CD4-positive, alpha-beta T cell treated with Interferon gamma for 1 hour (primary cell): ENCODE measurements at places on chromosomes 3 and 15.

DNA sequence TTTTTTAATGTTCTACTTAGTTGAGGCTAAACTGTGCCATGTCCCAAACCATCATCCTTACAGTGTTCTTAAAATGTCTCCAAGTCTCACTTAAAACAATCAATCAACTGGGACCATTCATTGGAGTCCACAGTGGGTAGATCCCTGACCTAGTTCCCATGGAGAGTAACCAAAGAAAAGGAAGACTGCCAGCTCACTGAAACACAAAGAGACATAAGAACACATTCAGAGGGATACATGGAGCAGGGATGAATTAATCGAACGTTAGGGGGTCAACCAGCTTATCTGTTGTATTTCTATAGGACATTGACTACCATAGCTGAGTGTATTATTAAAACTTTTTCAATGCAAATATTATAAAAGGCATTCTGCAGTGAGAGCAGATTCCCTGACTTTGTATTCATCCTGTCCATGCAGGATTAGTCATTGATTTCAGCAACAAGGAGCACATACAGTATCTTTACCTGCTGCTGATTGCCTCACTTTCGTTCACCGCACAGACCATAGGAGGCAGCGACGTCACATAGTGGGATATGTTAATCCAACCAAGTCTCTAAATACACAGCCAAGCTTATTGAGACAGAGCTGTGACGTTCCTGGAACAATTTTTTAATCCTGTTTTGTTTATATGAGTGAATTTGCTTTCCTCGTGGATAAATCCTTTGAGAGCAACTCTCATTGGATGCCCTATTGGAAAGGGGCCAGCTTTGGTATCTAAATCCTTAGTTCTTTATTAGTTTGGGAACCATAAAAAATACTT, 364.9 kb upstream of the RBMS3 start:
- no peak for DNase-seq

GRCh38 chr3:148839805-148840204, 12.2 kb downstream of the CPB1 start:
- no peak for DNase-seq

DNA sequence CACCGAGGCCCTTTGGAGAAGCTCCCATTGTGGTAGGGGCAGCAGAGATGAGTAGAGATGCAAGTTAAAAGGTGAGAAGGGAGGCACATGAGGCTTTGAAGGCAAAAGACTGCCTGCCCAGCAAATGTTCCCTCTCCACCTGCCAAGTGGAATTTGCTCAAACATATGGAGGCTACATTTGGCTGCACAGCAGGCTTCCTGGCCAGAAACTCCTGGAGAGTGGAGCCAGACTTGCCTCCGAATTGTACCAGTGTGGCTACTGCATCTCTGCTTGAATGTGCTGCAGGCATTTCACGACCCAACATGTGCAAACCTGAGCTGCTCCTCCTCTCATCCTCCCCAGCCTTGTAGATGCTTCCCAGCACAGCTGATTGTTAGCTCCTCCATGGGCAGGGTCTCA, 229.2 kb downstream of the ZNF621 start:
- DNase-seq, result no peak

- no peak for DNase-seq
Observed at GRCh38 chr3:10529809-10530208, 24.4 kb upstream of the ATP2B2 start.

DNA sequence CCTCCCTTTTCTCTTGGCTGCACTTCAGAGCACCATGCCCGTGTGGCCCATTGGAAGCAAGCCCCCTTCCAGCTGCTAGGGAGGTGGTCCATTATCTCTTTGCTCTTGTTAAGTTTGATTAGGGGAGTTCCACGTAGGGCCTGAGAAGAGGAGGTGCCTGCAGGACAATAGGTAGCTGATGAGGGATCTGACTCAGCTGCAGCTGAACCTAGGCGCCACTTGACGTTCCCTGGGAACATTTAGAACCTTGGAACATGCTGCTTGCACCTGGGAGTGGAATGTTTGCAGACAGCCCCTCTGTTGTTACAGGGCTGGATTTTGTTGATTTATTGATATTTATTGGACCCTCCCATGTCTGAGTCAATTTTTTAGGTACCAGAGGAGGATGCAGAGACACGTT, 4.7 kb downstream of the SMAD3 start:
- no peak for DNase-seq
